T-helper 17 cell (primary cell): ENCODE measurements at places on chromosomes 1 and 21. TPM values are rescaled to one million over a fixed set of nuclear protein-coding genes. Genes with fewer than 3 reads are reported as not detected.

Gene TMPRSS3
- total RNA-seq = 2.8 TPM

Gene KIF14
- total RNA-seq = 0.12 TPM

GRCh38 chr1:193325042-193325441, 138.6 kb upstream of the B3GALT2 start:
- no peak for DNase-seq

DNA sequence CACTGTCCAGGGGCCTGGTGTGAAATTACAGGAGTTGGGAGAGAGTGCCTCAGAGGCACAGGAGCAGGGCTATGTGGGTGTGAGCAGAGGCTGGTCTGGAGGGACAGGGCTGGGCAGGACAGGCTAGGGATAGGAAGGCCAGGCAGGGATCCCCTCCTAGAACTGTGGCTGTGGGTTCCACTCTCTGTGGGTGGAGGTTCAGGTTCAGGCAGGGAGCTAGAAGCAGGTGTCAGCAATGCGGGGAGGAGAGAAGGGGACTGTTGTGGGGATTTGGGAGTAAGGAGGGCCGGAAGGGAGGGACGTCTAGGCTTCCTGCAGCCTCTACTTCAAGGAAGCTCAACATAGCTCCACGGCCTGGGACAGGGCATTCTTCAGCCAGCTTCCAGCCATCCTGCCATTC, 8.3 kb upstream of the GPR61 start:
- DNase-seq = no peak

DNA sequence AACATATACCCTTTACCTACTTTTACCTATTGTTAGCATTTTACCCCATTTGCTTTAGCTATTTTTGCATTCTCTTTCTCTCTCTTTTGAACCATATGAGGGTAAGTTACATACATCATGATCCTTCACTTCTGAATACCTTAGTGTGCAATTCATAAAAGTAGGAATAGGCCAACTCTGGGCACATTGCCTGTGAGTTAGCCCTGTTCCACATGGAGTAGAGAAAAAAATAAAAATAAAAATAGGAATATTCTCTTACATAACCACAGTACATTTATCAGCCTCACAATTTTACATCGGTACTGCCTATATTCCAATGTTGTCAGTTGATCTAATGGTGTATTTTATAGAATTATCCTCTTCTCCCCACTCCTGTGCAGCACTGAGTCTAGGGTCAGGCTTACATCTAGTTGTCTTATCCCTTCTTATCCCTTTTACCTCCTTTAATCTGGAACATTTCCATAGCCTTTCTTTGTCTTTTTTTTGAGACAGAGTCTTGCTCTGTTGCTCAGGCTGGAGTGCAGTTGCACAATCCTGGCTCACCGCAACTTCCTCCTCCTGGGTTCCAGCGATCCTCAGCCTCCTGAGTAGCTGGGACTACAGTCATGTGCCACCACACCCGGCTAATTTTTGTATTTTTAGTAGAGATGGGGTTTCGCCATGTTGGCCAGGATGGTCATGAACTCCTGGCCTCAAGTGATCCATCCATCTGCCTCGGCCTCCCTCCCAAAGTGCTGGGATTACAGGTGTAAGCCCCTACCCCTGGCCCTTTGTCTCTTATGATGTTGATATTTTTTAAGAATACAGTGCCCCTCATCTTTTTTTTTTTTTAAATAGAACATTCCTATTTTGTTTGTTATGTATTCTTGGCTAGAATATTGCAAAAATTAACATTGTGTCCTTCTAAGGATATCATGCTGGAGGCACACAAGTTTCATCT, 11.1 kb upstream of the SLC30A1 start:
- no peak for DNase-seq
